AG04450 (cell line): ENCODE measurements at places on chromosomes 7 and 10.

DNA sequence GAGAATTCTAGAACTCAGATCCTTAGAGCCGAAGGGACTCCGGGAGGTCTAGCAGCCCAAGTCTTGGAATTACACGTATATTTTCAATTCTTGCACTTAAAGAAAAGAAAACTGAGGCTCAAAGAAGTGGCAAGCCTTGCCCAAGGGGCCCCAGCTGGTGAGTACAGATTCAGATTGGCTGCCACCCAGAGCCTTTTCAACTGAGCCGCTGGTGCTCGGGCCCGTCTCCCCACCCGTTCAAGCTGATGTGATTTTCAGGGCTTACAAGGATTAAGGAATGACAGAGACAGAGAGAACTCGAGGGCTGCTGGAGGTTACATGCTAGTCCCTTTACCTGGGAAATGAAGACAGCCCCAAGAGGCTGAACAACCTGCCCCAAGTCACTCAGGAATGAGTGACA is 117.8 kb downstream of the ABLIM1 start:
- DNase-seq = no peak

DNA sequence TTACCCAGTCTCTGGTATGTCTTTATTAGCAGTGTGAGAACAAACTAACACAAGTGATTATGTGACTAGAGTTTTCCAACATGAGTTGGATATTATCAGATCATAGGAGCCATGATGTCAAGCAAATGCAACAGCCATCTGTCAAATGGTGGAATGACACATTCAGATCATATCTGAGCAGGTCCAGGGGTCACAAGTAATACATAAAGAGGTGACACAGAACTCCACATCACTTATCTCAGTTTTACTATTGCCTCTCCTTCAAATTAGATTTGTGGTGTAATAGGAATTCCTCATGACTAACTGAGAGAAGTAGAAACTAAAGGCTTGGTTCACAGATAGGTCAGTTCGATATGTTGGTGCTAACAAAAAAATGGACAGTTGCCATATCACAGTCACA is 12.2 kb upstream of the SAMD9L start:
- DNase-seq = no peak

- no peak for DNase-seq
Observed at GRCh38 chr7:2808891-2809665, 35.0 kb downstream of the GNA12 start.

DNA sequence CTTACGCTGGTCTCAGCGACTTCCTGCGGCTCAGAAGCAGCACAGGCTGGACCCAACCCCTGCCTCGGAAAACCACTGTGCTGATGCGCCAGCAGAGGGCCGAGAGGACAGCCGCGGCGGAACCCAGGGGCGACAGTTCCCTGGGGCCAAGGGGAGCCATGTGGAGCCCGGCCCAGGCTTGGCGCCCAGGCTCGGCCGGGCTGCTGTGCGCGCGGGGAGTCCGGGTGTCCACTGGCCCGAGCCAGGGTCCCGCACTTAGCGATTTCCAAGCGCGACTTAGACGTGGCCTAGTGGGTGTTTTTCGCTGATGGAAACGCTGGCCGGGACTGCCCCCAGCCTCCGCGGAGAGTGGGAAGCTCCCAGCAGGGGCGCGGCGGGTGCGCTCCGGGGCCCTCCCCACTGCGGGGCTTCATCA is 18.6 kb upstream of the ZNF32 start:
- no peak for DNase-seq

- DNase-seq = no peak
Observed at GRCh38 chr10:75632805-75633462, 201.5 kb downstream of the LRMDA start.

DNA sequence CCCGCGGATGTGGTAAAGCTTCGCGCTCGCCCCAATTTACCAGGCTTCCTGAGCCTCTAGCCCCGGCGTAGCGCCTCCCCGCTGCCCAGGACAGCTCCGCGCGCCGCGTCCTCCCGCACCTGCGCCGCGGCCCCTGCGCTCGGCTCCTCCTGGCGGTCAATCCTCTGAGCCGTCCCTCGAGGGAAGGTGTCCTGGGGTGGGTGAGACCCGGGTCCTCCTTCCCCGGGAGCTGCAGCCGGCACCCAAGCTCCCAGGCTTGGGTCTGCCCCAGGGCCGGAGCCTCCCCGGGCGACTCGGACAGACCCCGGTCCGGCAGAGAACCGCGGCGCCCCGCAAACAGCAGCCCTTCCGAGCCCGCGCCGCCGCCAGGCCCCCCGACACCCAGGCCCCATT is 512 bp downstream of the OSBPL3 start:
- no peak for DNase-seq

GRCh38 chr7:122633472-122633871 is 65.4 kb downstream of the RNF133 start:
- no peak for DNase-seq

DNA sequence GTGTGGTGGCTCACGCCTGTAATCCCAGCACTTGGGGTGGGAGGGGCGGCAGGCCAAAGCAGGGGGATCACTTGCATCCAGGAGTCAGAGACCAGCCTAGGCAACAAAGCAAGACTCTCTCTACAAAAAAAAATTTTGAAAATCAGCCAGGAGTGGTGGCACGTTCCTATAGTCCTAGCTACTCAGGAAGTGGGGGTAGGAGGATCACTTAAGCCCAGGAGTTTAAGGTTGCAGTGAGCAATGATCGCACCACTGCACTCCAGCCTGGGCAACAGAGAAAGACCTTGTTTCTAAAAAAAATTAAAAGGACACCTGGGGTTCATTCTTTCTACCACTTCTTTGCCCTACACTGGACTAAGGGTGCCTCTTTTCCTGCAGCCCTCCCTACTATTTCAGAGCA is 15.1 kb downstream of the WAPL start:
- no peak for DNase-seq

- peak; percentile 86 for DNase-seq
Observed at GRCh38 chr10:77104459-77104980, 533.1 kb downstream of the KCNMA1 start.

- no peak for DNase-seq
Observed at GRCh38 chr10:112954974-112955581, 5.0 kb downstream of the TCF7L2 start.

DNA sequence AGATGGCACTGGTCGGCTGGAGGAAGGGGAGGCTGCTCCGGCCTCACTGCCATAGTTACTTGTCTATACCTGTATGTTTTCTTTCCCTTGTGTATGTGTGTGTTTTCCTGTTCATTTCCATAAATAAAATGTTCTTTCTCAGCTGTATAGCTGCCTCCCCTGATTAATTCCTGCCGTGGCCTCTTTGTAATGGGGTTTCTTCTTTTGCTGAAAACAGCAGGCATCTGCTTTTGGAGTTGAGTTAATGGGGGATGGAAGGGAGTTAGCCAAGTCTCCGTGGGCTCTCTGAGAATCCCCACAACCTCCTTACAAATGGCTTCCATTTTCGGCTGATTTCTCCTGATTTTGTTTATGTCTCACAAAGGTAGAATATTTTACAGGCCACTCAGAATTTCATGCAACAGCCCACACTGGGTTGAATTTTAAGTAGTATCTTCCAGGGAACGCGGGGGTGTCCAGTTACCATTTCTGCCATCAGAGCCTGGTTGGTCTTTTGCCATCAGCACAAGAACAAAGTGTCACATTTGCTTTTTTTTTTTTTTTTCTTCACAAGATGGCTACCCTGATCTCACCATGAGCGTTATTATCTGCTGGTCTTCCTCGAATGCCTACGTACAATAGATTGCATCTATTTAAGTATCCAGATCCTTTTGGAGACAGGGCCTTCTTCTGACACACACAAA is 88.1 kb upstream of the NRP1 start:
- no peak for DNase-seq

GRCh38 chr10:285216-285615 is 150.0 kb downstream of the ZMYND11 start:
- no peak for DNase-seq

DNA sequence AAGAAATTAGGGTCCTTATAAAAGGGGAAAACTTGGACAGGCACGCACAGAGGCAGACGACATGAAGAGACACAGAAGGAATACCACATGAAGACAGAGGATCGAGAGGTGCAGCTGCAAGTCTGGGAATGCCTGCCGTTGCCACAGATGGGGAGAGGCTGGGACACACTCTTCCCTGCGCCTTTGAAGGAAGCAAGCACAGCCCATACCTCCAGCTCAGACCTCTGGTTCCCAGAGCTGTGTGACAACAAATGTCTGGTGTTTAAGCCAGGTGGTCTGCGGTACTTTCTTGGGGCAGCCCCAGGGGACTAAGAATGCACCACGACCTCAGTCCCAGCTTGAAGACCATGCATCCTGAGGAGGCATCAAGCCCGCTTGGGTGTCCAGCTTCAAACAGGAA is 18.3 kb downstream of the INSIG1 start:
- no peak for DNase-seq

GRCh38 chr10:127197154-127197432 is 702 bp upstream of the INSYN2A start:
- no peak for DNase-seq

DNA sequence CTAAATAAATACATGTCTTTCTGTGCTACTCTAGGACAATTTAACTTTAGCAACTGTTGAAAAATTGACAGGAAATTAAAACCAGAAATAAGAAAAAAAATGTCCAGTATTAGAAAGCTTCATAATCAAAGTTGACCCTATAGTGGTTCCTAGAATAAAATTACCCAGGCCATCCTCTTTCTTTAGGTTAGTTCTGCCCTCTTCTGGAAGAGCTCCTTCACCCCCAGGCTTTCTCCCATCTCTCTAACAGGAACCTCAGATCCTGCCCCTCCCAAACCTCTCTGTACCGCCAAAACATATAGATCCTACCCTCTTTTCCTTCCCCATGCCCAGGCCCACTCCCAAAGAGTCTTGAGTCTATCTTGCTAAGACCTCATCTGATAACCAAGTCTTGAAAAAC is 159.4 kb upstream of the CDK1 start:
- no peak for DNase-seq

- no peak for DNase-seq
Observed at GRCh38 chr10:34337917-34338316, 477.2 kb downstream of the PARD3 start.

DNA sequence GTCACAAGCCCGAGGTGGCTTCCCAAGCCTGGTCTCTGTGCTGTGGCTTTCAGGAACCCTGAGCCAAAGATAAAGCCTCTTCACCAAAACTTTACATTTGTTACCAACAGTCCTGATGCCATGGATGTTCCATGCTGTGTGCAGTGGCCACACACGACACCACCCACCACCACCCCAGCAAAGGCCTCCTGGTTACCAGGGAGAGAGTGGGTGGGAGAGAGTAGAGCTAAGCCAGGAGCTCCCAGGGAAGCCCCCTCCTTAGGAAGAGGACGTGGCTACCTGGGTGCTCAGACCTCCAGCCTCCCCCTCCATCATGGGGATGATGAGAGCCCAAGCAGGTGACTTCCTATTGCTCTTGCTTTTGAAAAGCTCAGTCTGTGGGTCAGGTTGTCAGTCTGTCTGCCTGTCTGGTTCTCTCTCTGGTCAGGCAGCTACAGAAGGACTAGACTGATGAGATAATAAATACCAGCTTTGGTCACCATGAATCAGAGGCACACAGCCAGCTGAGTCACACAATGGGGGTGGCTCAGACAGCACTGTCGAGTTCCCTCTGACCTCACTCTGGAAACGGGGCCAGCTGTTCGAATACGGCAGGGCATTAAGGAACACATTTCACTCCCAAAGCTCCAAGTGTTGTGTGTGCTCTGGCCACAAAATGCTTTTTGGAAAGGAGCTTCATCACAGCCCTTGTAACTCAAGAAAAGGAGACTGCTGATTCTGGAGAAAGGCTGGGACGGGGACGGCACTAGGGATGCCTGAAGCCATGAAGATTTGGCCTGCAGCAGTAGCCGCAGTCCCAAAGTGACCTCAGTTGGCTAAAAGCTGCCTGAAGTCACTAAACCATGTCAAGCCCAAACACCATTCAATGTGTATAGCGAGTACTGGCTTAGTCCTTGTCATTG is 166.0 kb downstream of the FANK1 start:
- DNase-seq = peak; percentile 88

- DNase-seq = no peak
Observed at GRCh38 chr7:113824117-113824823, 94.5 kb downstream of the PPP1R3A start.

- no peak for DNase-seq
Observed at GRCh38 chr7:4689151-4689550, 7.1 kb downstream of the FOXK1 start.

DNA sequence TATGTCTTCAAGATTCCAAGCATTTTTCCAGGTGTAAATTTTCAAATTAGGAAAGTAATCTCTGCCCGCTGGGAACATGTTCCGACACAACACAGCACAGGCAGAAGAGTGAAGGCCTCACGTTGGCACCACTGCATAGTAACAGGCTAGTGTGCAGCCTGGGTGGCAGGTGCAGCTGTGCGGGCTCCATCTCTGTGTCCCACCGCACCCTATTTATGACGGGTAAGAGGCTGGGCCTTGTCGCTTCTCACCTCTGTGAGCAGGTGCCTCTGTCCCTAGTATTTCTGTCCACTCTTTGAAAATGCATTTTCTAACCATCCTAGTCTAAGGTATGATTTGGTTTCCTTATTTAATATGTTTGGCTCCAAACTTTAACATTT is 24.1 kb downstream of the VIPR2 start:
- DNase-seq = no peak

DNA sequence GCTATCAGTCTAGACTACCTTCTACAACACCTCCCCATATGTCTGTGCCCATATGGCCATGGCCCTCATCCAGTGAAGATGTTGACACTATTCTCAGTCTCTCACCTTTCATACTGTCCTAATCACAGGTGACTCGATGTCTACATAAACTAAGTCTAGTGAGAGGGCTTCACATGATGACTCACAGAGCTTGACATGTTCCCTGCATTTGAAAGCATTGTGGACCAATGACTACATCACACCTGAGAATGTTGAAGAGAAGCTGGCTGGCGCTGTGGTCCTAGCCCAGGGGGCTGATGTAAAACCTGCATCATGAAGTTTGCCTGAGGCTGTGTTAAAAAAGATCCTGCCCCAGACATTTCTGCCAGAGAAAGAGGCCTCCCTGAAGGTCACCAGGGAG is 167.2 kb downstream of the NPSR1 start:
- no peak for DNase-seq

DNA sequence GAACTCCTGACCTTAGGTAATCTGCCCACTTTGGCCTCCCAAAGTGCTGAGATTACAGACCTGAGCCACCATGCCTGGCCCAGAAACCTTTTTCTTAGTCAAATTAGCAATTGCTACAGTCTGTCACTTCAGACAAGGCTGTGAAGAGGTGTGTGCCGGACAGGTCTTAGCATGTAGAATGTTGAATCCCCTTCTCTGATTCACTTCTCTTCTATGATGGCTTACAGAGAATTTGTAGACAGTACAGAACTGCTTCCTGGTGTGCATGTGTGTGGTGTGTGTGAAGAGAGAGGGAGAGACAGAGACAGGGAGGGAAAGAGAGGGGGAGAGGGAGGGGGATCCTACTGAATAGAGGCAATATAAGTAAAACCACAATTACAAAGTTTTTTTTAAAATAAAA is 150.4 kb downstream of the PARD3 start:
- DNase-seq = no peak

DNA sequence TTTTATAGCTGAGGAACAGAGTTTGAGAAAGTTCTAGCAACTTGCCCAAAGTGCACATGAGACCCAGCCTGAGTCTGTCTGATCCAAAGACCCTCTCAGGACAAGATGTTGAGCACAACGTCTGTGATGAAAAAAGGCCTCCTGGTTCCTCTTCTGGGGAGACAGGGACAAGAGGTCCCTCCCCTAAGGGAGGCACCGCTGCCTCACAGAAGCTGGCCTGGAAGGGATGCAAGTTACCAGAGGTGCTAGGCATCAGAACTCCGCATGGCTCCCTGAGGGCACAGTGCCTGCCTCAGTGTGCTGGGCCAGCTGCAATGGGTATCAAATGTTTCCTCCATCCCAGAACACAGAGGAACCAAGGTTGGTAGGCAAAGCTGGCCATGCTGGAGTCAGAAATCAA is 302.4 kb downstream of the GRID1 start:
- no peak for DNase-seq
